ENCODE measurements at places on chromosomes 16 and 17. TPM values are rescaled to one million over a fixed set of nuclear protein-coding genes. Genes with fewer than 3 reads are reported as not detected.

GRCh38 chr16:30656974-30657865 lies 1.0 kb upstream of the FBRS start:
- peaks cover 18% of the 10 kb centered on the region for H3K36me3 ChIP-seq
- peak overlapping the region; percentile 33 for H3K4me3 ChIP-seq
- no peak for DNase-seq
- peak overlapping the region; percentile 88 for H3K27ac ChIP-seq

- no peaks in the 10 kb centered on the region for H3K27me3 ChIP-seq
- no peak overlapping the region for H3K4me3 ChIP-seq
- no peak for DNase-seq
- peaks cover 15% of the 10 kb centered on the region for H3K36me3 ChIP-seq
- H3K4me1 ChIP-seq = peaks cover 43% of the 10 kb centered on the region
These were observed 37.3 kb downstream of the PIEZO1 start for GRCh38 chr16:88747588-88748301.

- peak overlapping the region; percentile 40 for H3K4me3 ChIP-seq
- peak overlapping the region; percentile 98 for H3K27ac ChIP-seq
- peak; percentile 44 for DNase-seq
- peaks cover 33% of the 10 kb centered on the region for H3K4me1 ChIP-seq
- peaks cover 4% of the 10 kb centered on the region for H3K36me3 ChIP-seq
These were observed 18.0 kb downstream of the GRB7 start for GRCh38 chr17:39755554-39756379.

DNA sequence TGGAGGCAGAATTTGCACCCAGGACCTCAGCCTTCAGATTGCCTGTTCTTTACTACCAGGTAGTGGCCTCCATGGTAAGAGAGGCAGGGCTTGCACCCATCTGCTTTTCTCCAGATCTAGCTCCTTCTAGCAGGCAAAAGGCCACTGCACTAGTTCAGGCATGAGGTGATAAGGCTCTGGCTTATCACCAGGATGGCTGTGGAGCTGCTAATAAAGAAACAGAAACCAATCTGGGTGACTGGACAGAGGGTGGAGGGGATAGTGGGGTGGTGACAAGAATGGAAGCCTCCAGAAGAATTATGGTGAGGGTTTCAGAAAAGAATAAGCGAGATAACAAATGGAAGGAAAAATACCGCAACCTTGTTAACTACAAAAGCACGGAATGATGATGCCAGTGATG lies 15.5 kb upstream of the SUPT4H1 start:
- no peak overlapping the region for H3K4me3 ChIP-seq
- peaks cover 3% of the 10 kb centered on the region for H3K4me1 ChIP-seq
- no peak for DNase-seq
- peaks cover 2% of the 10 kb centered on the region for H3K36me3 ChIP-seq
- H3K27ac ChIP-seq = no peak overlapping the region

DNA sequence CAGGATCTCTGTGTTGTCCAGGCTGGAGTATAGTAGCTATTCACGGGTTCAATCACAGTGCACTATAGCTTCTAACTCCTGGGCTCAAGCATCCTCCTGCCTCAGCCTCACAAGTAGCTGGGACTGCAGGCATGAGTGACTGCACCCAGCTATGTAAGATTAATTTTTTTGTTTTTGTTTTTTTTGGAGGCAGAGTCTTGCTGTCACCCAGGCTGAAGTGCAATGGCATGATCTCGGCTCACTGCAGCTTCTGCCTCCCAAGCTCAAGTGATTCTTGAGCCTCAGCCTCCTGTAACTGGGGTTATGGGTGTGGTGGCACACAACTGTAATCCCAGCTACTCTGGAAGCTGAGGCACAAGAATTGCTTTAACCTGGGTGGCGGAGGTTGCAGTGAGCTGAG lies 15.8 kb downstream of the PPM1D start:
- H3K4me3 ChIP-seq = no peak overlapping the region
- no peaks in the 10 kb centered on the region for H3K4me1 ChIP-seq
- peaks cover 8% of the 10 kb centered on the region for H3K36me3 ChIP-seq
- no peak overlapping the region for H3K27ac ChIP-seq

- H3K4me3 ChIP-seq = no peak overlapping the region
- no peaks in the 10 kb centered on the region for H3K36me3 ChIP-seq
- no peaks in the 10 kb centered on the region for H3K27me3 ChIP-seq
- DNase-seq = no peak
- H3K27ac ChIP-seq = no peak overlapping the region
These were observed 115.1 kb upstream of the PMFBP1 start for GRCh38 chr16:72286936-72287620.

DNA sequence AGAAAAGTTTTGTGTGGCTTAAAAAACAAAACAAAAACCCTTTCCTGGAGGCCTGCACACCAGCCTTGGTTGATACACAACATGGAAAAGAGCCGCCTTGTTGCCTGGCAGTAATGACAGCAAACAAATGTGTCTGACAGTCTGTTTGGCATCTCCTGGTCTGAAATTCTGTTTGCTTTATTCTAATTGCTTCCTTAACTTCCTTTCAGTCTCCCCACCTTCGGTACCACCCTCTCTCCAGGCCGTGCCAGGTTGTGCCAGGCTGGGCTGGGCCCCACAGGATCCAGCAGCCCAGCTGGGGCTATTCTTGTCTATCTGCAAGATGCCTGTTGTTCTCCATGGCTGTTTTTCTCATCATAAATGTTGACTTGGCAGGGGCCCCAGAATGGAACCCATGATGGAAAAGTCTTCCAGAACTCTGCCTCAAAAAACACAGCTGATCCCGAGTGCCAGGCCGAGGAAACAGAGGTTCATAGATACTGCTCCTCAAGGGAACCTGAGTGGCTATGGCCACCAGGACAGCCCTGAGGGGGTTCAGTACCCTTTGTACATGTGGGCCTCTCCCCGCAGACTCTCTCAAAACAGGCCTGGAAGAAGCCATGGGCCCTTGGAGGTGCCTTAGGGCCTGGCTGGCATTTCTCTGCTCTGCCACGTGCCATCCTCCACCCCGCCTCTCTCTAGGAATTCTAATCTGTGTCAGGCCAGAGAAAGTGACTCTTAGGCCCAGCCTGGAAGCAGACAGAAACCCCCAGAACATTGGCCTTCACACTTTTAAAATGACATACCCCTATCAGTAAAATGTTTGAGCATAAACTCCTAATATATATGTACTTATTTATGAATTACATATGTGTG lies 50.5 kb downstream of the YPEL2 start:
- H3K27ac ChIP-seq = no peak overlapping the region
- no peak overlapping the region for H3K4me3 ChIP-seq
- H3K4me1 ChIP-seq = no peaks in the 10 kb centered on the region
- no peaks in the 10 kb centered on the region for H3K27me3 ChIP-seq
- H3K36me3 ChIP-seq = no peaks in the 10 kb centered on the region
- DNase-seq = no peak

- peaks cover 3% of the 10 kb centered on the region for H3K4me1 ChIP-seq
- H3K27ac ChIP-seq = peak overlapping the region; percentile 94
- peak overlapping the region; percentile 8 for H3K4me3 ChIP-seq
- no peaks in the 10 kb centered on the region for H3K27me3 ChIP-seq
These were observed 732 bp upstream of the RPL27 start for GRCh38 chr17:42997390-42997983.

DNA sequence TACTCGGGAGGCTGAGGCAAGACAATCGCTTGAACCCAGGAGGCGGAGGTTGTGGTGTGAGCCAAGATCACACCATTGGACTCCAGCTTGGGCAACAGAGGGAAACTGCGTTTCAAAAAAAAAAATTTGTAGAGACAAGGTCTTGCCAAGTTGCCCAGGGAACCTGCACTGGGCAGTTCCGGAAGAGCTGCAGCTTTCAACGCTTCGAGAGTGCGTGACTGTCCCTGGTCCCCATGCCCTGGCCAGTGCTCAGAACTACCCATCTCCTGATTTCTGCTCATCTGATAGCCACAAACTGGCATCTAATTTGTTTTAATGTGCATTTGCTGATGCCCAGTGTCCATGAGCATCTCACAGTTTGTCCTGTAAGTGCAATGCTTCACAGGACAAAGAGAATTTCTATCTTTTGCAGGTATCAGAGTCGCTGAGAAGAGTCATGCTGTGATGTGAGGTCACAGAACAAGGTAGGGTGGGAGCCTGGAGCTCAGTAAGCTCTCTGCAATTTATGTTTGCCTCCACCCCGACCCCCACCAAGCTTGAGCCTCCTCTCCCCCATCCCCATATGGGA lies 3.9 kb downstream of the ACTG1 start:
- peak overlapping the region; percentile 10 for H3K4me3 ChIP-seq
- DNase-seq = no peak
- peaks cover 16% of the 10 kb centered on the region for H3K36me3 ChIP-seq
- H3K4me1 ChIP-seq = peaks cover 51% of the 10 kb centered on the region
- H3K27me3 ChIP-seq = no peaks in the 10 kb centered on the region
- H3K27ac ChIP-seq = peak overlapping the region; percentile 56

GRCh38 chr17:12058535-12058934 lies 37.9 kb downstream of the MAP2K4 start:
- H3K27me3 ChIP-seq = no peaks in the 10 kb centered on the region
- peaks cover 4% of the 10 kb centered on the region for H3K36me3 ChIP-seq
- H3K4me1 ChIP-seq = no peaks in the 10 kb centered on the region
- no peak overlapping the region for H3K27ac ChIP-seq

- H3K27ac ChIP-seq = no peak overlapping the region
- H3K36me3 ChIP-seq = no peaks in the 10 kb centered on the region
- H3K4me3 ChIP-seq = no peak overlapping the region
- DNase-seq = no peak
These were observed 88.1 kb downstream of the AMFR start for GRCh38 chr16:56337131-56337857.

DNA sequence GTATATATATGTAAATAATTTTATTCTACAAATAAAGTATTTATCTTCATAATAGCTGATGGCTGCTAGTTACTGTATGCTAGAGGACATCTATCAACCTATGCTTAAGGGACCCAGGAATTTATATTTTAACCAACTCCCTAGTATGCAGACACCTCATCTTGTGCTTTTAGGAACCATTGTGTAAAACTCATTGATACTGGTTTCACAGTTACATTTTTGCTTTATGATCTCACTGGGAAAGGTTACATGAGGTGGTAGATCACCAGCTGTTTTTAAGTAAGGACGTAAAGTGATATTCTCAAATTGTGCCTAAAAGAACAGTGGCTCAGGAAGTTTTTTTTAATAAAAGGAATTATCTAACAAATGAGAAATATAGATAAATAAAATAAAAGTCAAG lies 56.4 kb downstream of the VMP1 start:
- H3K27ac ChIP-seq = no peak overlapping the region
- no peak for DNase-seq
- H3K4me3 ChIP-seq = no peak overlapping the region
- H3K27me3 ChIP-seq = no peaks in the 10 kb centered on the region
- H3K36me3 ChIP-seq = no peaks in the 10 kb centered on the region
- H3K4me1 ChIP-seq = no peaks in the 10 kb centered on the region

DNA sequence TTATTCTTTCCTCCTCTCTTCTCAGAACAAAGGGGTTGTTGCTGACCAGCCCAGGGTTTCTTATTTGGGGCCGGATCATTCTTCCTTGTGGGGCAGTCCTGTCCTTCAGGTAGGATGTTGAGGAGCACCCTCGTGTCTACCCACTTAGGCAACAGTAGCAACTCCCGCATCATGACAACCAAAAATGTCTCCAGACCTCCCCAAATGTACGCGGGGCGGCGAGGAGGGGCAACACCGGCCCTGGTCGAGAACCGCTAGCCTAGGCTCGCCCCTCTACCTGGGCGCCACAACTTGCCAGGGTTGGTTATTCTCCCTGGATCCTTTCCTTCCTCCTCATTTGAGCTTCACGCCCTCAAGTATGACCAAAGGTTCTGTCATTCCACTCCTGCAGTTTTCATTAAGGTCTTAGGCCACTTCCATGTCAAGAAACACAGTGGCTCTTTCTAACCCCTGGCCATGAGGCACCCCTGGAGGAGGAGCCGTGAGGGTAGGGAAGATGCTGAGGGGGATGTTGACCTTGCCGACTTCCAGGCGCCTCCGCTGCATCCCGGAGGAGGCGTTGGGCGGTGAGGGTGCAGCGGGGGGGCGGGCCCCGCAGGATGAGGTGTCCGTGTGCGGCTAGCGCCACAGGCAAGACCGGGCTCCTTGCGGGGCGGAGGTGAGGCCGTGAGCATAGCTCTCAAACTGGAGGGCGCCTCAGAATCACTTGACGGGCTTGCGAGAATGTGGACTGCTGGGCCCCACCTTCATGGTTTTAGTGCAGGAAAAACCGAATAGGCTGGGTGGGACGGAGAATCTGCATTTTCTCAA lies 712 bp upstream of the SPECC1 start:
- peak overlapping the region; percentile 79 for H3K4me3 ChIP-seq
- no peak overlapping the region for H3K27ac ChIP-seq
- no peaks in the 10 kb centered on the region for H3K36me3 ChIP-seq
- H3K4me1 ChIP-seq = peaks cover 17% of the 10 kb centered on the region
- peak; percentile 3 for DNase-seq

DNA sequence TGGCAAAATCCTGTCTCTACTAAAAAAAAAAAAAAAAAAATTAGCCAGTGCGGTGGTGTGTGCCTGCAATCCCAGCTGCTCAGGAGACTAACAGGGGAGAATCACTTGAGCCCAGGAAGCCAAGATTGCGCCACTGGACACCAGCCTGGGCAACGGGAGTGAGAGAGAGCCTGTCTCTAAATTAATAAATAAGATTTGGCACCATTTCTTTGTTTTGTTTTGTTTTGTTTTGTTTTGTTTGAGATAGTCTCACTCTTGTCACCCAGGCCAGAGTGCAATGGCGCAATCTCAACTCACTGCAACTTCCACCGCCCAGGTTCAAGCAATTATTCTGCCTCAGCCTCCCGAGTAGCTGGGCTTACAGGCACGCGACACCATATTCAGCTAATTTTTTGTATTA lies 9.4 kb upstream of the GAST start:
- no peaks in the 10 kb centered on the region for H3K4me1 ChIP-seq
- no peak overlapping the region for H3K27ac ChIP-seq
- peaks cover 9% of the 10 kb centered on the region for H3K27me3 ChIP-seq
- H3K4me3 ChIP-seq = no peak overlapping the region
- DNase-seq = no peak
- H3K36me3 ChIP-seq = no peaks in the 10 kb centered on the region

- H3K27me3 ChIP-seq = no peaks in the 10 kb centered on the region
- no peaks in the 10 kb centered on the region for H3K4me1 ChIP-seq
- H3K36me3 ChIP-seq = peaks cover 63% of the 10 kb centered on the region
These were observed 62.6 kb upstream of the RASL10B start for GRCh38 chr17:35668802-35669201.

GRCh38 chr16:73062743-73063733 lies 15.1 kb upstream of the ZFHX3 start:
- H3K27me3 ChIP-seq = peaks cover 36% of the 10 kb centered on the region
- no peak overlapping the region for H3K27ac ChIP-seq
- no peak for DNase-seq
- H3K4me1 ChIP-seq = peaks cover 26% of the 10 kb centered on the region
- no peak overlapping the region for H3K4me3 ChIP-seq

Gene STX4
- 108 TPM for total RNA-seq

Gene KRT40
- not detected for total RNA-seq

Gene COG1
- 75.6 TPM for total RNA-seq

Gene RPH3AL
- total RNA-seq = 10.5 TPM

Gene CIAO2B
- 62.4 TPM for total RNA-seq
